Activated CD4-positive, alpha-beta T cell treated with anti-CD3 and anti-CD28 coated beads, Interleukin-2, amount 50 U/mL, for 24 hours (primary cell): ENCODE measurements at places on chromosomes 1 and 21.

- DNase-seq, result no peak
Observed at GRCh38 chr1:93528412-93528811, 80.5 kb downstream of the FNBP1L start.

DNA sequence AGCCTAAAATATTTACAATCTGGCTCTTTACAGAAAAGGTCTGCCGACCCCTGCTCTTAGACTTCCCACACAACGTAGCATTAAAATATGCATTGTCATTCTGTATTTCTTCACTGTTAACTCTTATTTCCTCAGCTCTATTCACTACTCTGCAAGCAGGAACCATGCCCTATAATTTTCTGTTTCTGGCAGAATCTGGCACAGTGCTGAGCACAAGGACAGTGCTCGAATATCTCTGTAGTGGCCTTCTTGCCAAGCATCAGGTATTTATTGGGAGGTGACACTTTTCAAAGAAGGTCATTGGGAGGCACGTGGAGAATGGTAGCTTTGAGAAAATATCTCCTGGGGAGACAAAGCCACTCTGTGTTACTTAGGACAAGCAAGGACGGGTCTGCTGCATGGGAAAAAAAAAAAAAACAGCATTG is 77.9 kb downstream of the PSMG1 start:
- DNase-seq, result no peak

DNA sequence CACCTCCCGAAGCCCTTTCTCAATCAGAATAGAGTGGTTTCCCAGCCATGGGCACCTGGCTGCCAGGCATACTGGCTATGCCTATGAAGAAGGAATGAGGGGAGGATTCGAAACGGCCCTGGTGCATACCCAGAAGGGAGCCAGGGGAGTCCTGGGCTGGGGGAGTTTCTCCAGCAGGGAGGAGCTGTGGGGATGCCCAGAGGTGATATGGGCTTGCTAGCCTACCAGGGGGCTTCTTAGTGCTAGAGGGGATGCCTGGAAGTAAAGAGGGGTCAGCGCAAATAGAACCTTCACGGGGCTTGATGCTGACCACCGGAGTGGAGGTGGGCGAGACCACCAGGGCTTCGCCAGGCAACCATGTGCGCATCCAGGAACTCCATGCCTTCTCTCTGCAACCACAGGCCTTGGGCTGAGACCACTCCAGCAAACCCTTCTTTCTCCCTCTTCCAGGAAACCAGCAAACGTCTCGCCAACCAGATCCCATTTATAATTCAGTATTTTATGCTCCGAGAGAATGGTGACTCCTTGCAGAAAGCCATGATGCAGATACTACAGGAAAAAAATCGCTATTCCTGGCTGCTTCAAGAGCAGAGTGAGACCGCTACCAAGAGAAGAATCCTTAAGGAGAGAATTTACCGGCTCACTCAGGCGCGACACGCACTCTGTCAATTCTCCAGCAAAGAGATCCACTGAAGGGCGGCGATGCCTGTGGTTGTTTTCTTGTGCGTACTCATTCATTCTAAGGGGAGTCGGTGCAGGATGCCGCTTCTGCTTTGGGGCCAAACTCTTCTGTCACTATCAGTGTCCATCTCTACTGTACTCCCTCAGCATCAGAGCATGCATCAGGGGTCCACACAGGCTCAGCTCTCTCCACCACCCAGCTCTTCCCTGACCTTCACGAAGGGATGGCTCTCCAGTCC is 18.2 kb upstream of the MX1 start:
- DNase-seq, result no peak

DNA sequence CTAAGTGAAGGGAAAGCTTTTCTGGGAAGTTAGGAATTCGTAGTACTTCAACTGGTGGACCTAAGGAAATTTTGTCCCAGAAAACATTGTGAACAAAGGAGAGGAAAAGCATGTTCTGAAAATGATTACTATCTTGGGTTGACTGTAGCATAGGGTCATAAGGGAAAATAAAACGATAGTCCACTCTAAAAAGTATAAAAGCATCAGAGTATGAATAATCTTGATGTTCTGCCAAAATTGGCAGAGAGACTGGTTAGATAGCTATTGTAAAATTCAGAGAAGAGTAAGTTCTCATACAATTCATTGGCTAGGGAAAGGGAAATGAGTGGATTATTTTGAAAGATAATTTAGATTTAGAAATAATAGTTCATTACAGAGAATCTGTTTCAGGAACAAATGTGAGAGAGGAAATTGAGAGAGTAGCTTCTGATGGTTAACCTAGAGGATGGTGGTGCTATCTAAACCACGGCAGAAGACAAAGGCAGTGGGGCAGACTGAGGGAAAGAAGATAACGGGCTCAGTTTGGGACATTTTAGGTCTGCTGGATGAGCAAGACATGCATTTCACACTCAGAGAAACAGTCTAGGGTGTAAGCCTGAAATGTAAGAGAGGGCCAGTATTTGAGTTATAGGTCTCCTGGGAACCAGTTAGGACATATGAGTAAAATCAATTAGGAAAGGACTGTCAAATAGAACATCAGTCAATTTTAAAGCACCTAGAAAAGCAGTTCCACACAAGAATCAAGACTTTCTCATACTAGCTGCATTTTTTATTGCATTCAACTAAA is 799.3 kb upstream of the CXADR start:
- no peak for DNase-seq

DNA sequence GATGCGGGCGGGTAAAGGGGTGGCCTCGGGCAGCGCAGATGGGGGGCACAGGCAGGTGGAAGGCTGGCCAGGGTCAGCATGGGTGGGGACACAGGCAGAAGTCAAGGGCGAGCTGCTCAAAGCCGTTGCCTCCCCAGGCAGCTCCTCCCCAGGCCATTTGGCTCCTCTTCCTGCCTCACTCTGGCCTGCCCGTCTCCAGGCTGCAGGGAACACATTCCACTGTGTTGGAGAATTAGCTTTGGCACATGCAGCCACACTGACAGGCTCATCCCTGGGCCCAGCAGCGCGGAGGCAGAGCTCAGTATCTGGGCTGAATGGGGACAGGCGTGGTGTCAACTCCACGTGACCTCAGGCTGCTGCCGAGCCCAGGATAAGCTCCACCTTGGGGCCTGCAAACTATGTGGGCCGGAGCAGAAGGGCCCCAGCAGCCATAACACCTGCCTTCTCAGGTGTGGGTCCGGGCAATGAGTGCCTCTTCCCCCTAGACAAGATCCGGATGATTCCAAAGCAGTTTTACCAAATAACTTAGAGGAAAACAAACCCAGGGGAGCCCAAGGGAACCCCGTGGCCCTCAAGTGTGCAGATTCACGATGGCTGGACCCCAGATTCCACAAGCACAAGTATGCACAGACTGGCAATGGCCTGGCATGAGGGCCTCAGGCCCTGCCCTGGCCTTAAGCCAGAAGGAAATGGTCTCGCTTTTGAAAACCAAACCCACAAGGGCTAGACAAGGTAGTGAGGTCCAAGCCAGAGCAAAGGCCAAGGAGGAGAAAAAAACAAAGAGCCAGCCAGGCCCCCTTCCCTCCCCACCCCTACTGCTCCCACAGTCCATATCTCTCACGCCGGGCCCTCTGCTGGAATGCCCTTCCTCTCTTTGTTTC is 40.2 kb downstream of the HSPG2 start:
- no peak for DNase-seq

DNA sequence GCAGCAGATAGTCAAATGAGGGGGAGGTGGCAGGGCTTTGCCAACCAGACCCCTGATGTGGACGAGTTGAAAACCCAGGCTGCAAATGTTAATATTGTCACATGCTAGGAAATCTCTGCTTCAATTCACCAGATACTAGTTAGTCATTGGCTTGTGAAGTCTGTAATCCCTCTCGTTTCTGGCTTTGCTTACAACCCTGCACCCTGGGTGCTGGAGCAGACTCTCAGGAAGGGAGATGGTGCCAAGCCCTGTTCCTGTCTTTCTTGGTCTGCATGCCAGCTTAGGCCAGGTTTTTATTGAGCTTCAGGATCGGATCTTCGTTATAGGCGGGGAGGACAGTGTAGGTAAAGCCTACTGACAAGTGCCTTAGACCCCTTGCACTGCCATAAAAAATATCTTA is 53.3 kb downstream of the MDM4 start:
- DNase-seq, result no peak

- DNase-seq, result no peak
Observed at GRCh38 chr1:147252540-147252939, 10.1 kb downstream of the CHD1L start.

DNA sequence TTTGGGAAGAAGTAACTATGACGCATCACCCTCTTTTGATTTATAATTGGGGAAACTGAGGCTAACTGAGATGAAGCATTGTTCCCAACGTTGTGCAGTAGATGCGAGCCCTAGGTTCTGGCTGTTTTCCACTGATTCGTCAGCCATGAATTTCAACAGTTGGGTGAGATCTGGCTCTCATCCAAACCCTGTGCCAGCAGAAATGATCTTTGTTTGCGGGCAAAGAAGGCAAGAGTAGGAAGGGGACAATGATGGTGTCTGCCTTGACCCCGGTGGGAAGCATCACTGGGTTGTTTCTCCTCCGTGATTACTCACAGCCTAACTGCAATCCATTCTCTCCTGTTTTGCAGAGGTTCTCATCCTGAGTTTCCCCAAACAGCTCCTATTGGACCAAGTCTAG is 142.3 kb downstream of the MIS18A start:
- DNase-seq, result no peak

GRCh38 chr1:64901663-64902062 is 64.7 kb downstream of the JAK1 start:
- DNase-seq, result no peak

- no peak for DNase-seq
Observed at GRCh38 chr1:88302843-88303486, 381.1 kb upstream of the PKN2 start.

- DNase-seq, result no peak
Observed at GRCh38 chr1:231842441-231842840, 215.9 kb downstream of the DISC1 start.

GRCh38 chr21:44611551-44611950 is 328 bp upstream of the KRTAP10-8 start:
- DNase-seq, result no peak

GRCh38 chr1:41868241-41868998 is 50.3 kb downstream of the HIVEP3 start:
- no peak for DNase-seq

DNA sequence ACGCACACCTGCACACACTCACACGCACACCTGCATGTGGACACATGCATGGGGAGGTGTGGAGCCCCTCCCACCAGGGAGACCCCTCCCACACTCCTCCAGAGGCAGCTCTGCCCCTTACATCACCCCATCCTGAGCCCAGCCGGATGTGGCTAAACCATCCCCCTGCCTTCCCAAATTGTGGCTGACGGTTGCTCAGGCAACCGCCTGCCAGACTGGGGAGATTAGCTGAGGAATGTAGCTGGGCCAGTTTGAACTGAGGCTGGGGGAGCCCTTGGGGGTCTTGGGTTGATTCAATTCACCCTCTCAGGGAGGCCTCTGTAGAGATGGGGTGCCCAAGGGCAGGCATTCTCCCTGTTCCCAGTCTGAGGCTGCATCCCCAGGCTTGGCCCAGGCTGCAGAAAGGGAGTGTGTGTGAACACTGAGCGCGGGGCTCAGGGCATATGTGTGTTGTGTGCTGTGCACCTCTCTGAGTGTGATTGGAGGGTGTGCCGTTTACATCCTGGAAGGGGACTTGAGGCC is 12.9 kb downstream of the PTPRU start:
- DNase-seq, result no peak

- DNase-seq, result no peak
Observed at GRCh38 chr21:45830221-45830640, 151.3 kb upstream of the COL6A1 start.

DNA sequence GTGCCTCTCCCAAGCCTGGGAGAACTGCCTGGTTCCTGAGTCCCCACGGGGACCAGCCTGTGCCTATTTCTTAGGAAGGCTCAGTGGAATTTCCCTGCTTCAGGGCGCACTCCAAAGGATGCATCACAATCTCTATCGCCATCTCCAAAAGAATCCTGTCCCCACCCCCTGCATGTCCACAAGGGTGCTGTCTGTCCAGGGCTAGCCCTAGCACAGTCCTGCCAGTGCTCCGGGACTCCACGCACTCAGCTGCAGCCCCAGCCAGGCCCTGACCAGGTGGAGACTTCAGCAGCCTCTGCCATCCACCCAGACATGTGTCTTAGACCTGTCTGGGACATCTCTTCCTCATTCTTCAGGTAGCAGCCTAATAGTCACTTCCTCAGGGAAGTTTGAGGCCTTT is 199.7 kb downstream of the GRIK3 start:
- DNase-seq, result no peak

DNA sequence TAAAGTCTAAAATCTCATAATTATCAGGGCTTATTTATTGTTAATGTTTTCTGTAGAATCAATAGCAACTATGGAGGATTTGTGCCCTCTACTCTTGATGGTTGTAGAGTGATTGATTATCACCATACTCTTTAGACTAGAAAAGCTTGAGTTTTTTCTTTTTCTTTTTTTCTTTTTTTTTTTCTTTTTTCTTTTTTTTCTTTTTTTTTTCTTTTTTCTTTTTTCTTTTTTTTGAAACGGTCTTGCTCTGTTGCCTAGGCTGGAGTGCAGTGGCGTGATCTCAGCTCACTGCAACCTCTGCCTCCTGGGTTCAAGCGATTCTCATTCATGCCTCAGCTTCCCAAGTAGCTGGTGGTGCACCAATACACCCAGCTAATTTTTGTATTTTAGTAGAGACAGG is 29.7 kb downstream of the TOR1AIP1 start:
- no peak for DNase-seq

DNA sequence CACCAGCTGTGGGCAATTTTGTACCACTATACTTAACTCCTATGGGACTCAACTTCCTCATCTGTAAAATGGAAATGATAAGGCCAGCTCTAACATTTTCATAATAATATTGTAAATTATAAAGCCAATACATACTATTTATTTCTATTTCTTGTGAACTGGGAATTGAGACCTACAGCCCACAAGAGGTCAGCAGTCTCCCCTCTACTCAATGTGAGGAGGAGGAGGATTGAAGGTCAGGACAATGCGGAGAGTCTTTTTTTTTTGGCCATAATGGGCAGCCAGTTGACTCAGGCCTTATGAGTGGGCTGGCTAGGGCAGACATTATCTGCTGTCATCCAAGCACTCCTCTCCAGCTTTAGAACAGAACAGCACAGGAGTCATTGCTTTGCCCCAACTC is 90.5 kb downstream of the NUF2 start:
- no peak for DNase-seq

DNA sequence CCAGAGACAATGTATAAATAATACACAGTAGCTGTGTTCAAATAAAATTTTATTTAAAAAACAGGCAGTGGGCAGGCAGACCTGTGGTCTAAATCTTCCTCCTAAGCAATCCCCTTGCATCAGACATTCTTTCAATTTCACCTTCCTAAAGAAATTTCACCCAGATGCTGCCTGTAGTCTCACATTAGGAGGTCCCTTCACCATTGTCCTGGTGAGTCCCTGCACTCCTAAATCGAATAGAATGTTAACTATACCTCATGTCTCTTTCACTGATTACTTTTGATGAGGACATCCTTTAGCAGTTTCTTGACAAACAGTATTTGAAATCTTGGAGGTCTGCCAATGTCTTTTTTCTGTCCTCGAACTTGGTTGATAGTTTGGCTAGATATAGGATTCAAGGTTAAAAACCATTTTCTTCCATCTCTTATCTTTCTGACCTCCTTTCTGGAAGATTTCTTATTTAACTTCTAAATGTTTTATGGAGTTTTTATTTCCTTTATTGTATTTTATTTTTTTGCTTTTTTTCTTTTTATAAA is 77.5 kb downstream of the LPGAT1 start:
- no peak for DNase-seq

GRCh38 chr1:22500058-22500457 is 48.4 kb downstream of the ZBTB40 start:
- no peak for DNase-seq
